ENCODE measurements at places on chromosomes 7 and 10.

- DNase-seq = no peak
Observed at GRCh38 chr10:114394531-114394930, 9.8 kb downstream of the AFAP1L2 start.

GRCh38 chr7:99790407-99790806, 6.4 kb upstream of the CYP3A4 start:
- DNase-seq = no peak

- no peak for DNase-seq
Observed at GRCh38 chr7:1740214-1740613, 70.1 kb downstream of the ELFN1 start.

- no peak for DNase-seq
Observed at GRCh38 chr10:122021379-122021778, 32.4 kb downstream of the TACC2 start.

GRCh38 chr7:155395176-155395797, 62.6 kb upstream of the EN2 start:
- no peak for DNase-seq

All from foreskin melanocyte (primary cell).